ENCODE measurements at places on chromosomes 6 and 20. TPM values are rescaled to one million over a fixed set of nuclear protein-coding genes. Genes with fewer than 3 reads are reported as not detected.

SERAC1 gene
- 14.3 TPM for total RNA-seq

GTSF1L gene
- total RNA-seq: not detected

DCDC2 gene
- 21.1 TPM for total RNA-seq

RGS19 gene
- 4.5 TPM for total RNA-seq

GRCh38 chr20:51535674-51536073 is 6.8 kb downstream of the NFATC2 start:
- no peak for DNase-seq

DNA sequence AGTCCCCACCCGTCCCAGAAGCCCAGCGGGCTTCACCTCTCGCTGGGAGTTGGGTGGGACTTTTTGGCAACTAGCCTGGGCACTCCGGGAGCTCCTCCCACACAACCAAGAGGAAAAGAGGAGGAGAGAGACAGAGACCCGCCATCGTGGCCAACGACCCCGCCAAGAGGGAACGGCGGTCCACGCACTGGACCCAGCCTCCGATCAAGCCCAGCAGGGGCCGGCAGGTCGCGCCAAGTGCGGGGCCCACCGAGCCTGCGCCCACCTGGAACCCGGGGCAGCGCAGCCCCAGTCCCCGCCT is 3.0 kb upstream of the TMEM14C start:
- DNase-seq: no peak

Data from pancreas (tissue), 10 donors.